Naive thymus-derived CD4-positive, alpha-beta T cell (primary cell): ENCODE measurements at places on chromosomes 6 and 20. TPM values are rescaled to one million over a fixed set of nuclear protein-coding genes. Genes with fewer than 3 reads are reported as not detected.

CUTA gene
- 148 TPM for total RNA-seq

BMP7 gene
- total RNA-seq, result not detected

WASF1 gene
- total RNA-seq, result 0.51 TPM

SLC17A3 gene
- 0.36 and 0.64 TPM in 2 replicates for total RNA-seq

NOX3 gene
- total RNA-seq, result not detected

GRCh38 chr6:36975231-36976006, 10.6 kb downstream of the MTCH1 start:
- H3K4me1 ChIP-seq, result peaks cover 3% of the 10 kb centered on the region
- peaks cover 60% of the 10 kb centered on the region for H3K36me3 ChIP-seq
- H3K27ac ChIP-seq, result no peak overlapping the region
- no peaks in the 10 kb centered on the region for H3K27me3 ChIP-seq
- H3K4me3 ChIP-seq, result no peak overlapping the region
- DNase-seq, result no peak

- H3K27me3 ChIP-seq, result no peaks in the 10 kb centered on the region
- H3K27ac ChIP-seq, result no peak overlapping the region
- H3K4me3 ChIP-seq, result no peak overlapping the region
- no peaks in the 10 kb centered on the region for H3K36me3 ChIP-seq
- H3K4me1 ChIP-seq, result no peaks in the 10 kb centered on the region
Observed at GRCh38 chr6:44869321-44869897, 458.7 kb upstream of the RUNX2 start.

GRCh38 chr6:11810039-11810541, 31.5 kb upstream of the ADTRP start:
- DNase-seq, result no peak
- no peak overlapping the region for H3K4me3 ChIP-seq
- H3K27ac ChIP-seq, result no peak overlapping the region
- H3K4me1 ChIP-seq, result peaks cover 6% of the 10 kb centered on the region

C4A gene
- total RNA-seq, result 8.0 TPM

OTOR gene
- not detected for total RNA-seq

DNA sequence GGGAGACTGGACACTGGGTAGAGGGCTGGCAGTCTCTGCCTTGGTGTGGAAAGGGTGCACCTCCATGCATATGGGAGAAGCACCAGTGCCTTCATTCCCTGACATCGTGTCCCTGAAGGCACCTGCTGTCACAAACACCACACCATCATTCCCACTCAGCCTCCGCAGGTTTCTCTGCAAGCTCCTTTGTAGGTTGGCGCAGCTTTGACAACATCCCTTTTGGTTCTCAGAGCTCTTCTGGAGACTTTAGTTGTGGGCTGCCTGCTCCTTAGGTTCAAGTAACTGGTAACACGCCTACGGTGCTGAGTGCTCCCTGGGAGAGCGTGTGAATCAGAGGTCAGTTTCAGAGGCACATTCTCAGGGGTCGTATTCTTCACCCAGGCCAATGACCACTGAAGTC, 50.2 kb upstream of the TULP4 start:
- H3K36me3 ChIP-seq, result no peaks in the 10 kb centered on the region
- no peak overlapping the region for H3K4me3 ChIP-seq
- DNase-seq, result no peak
- H3K27me3 ChIP-seq, result no peaks in the 10 kb centered on the region

GRCh38 chr20:53579581-53580375, 13.9 kb downstream of the ZNF217 start:
- H3K4me1 ChIP-seq, result peaks cover 44% of the 10 kb centered on the region
- peak; percentile 56 for DNase-seq
- peak overlapping the region; percentile 70 for H3K27ac ChIP-seq
- H3K36me3 ChIP-seq, result peaks cover 17% of the 10 kb centered on the region
- no peaks in the 10 kb centered on the region for H3K27me3 ChIP-seq

DNA sequence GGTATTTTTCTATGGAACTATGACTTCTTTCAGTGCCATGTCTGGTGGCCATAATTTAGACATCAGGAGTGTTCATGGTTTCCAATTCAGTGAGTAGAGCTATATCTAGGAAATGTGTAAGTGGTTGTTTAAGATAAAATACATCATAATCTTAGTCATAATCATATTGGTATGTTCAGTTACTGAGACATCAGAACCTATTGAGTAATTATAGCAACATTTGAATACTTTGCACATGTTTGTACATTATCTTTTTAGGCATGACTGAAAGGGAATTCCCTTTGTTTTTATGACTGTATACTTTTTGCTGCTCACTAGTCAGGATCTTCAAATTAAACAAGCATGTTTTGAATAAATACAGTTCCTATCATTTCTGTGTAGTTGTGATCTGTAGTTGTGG, 64.0 kb downstream of the STXBP5 start:
- no peak overlapping the region for H3K27ac ChIP-seq
- peaks cover 15% of the 10 kb centered on the region for H3K36me3 ChIP-seq
- H3K4me1 ChIP-seq, result no peaks in the 10 kb centered on the region
- no peaks in the 10 kb centered on the region for H3K27me3 ChIP-seq

DNA sequence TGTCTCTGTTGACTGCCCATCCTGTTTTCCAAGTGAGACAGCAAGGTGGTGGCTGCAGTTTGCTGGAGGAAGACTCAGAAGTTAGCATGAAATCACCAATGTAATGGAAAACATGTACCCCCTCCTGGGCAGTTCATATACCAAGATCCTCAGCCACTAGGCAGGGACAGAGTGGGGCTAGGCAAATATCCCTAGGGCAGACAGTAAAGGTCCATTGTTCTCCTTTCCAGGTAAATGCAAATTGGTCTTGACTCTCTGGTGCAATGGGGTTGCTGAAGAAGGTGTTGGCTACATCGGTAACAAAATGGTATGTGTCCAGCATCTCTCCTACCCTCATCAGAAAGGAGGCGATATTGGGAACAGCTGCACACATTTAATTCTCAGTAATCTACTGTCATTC, 233.6 kb upstream of the SOX4 start:
- no peaks in the 10 kb centered on the region for H3K4me1 ChIP-seq
- no peak overlapping the region for H3K4me3 ChIP-seq
- no peak for DNase-seq
- no peak overlapping the region for H3K27ac ChIP-seq

GRCh38 chr6:35195120-35195780, 18.5 kb upstream of the SCUBE3 start:
- no peak for DNase-seq
- no peak overlapping the region for H3K27ac ChIP-seq
- no peaks in the 10 kb centered on the region for H3K36me3 ChIP-seq
- H3K27me3 ChIP-seq, result no peaks in the 10 kb centered on the region
- H3K4me3 ChIP-seq, result no peak overlapping the region

GRCh38 chr20:63167026-63167917, 48.7 kb downstream of the YTHDF1 start:
- no peak overlapping the region for H3K27ac ChIP-seq
- DNase-seq, result no peak
- peaks cover 4% of the 10 kb centered on the region for H3K27me3 ChIP-seq
- H3K36me3 ChIP-seq, result no peaks in the 10 kb centered on the region
- no peak overlapping the region for H3K4me3 ChIP-seq

- DNase-seq, result peak; percentile 76
- no peaks in the 10 kb centered on the region for H3K27me3 ChIP-seq
- H3K27ac ChIP-seq, result peak overlapping the region; percentile 85
- H3K36me3 ChIP-seq, result no peaks in the 10 kb centered on the region
- peaks cover 39% of the 10 kb centered on the region for H3K4me1 ChIP-seq
- H3K4me3 ChIP-seq, result peak overlapping the region; percentile 73
Observed at GRCh38 chr20:36460648-36461599, 80.4 kb upstream of the MYL9 start.

DNAAF9 gene
- total RNA-seq, result 3.6 TPM

- H3K36me3 ChIP-seq, result no peaks in the 10 kb centered on the region
- DNase-seq, result no peak
- no peak overlapping the region for H3K4me3 ChIP-seq
Observed at GRCh38 chr20:62555642-62556420, 80.0 kb upstream of the GATA5 start.

GRCh38 chr20:4661191-4661590, 60.5 kb upstream of the PRND start:
- peaks cover 16% of the 10 kb centered on the region for H3K4me1 ChIP-seq
- DNase-seq, result no peak
- no peaks in the 10 kb centered on the region for H3K27me3 ChIP-seq
- H3K4me3 ChIP-seq, result no peak overlapping the region
- H3K36me3 ChIP-seq, result no peaks in the 10 kb centered on the region

DNA sequence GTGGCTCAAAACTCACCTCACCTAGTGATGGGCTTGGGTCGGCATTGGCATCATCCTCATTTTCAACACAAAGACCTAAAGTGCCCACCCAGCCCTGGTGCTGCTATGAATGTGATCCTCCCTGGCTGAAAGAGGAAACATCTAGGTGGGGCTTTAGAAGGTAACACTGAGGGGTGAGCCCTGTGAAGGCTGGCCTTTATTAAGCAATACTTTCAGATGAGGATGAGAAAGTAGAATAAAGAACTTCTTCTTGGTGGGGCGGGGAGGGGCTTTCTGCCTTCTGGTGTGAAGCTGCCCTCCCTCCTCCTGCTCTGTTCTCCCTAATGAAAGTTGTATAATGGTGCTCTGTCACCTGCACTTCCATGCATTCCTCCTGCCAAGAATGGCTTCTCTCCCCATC, 133.0 kb upstream of the TRAF3IP2 start:
- peak overlapping the region; percentile 12 for H3K27ac ChIP-seq
- H3K27me3 ChIP-seq, result no peaks in the 10 kb centered on the region
- peaks cover 90% of the 10 kb centered on the region for H3K4me1 ChIP-seq
- DNase-seq, result no peak
- no peak overlapping the region for H3K4me3 ChIP-seq

GRCh38 chr6:71608646-71609045, 277.7 kb upstream of the RIMS1 start:
- H3K36me3 ChIP-seq, result no peaks in the 10 kb centered on the region
- H3K4me3 ChIP-seq, result no peak overlapping the region
- no peak for DNase-seq
- no peaks in the 10 kb centered on the region for H3K4me1 ChIP-seq
- no peaks in the 10 kb centered on the region for H3K27me3 ChIP-seq

MLN gene
- not detected in 2 replicates for total RNA-seq

DNA sequence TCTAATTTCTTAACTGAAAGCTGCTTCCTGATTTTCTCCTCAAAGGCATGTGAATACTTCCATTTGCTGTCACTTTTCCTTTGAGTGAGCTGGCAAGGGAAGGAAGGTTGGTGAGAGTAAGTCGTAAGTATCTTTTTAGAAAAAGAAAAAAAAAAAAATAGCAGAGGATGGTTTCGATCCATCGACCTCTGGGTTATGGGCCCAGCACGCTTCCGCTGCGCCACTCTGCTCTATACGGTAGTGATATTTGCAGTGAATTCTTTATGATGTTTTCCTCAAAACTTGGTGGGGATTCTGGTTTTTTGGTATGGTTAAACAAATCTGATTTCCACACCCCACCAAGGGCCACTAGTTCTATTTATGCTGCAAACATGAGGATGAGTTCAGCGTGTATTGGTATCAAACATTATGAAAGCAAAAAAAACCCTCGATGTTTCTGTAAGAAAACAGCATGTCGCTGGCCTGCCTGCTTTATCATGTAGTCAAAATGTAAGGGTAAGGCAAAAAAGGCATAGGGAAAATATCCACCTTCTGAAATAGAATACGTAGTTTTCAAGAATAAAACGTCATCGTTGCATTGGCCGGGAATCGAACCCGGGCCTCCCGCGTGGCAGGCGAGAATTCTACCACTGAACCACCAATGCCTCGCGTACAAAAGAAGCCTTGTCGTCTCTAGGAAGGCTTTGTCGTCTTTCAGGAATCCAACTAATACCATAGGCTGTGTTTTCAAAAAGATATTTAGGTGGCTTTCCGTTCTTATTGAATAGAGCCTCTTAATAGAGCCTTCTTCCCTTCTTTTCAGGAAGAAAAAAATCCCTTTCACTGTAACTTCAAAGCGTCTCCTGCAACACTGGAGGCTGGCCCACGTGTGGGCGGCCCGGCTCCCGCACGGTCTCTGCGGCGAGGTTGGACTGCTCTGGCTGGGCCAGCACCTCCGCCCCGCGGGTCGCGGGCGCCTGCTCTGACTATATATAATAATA, 9.6 kb downstream of the OR2B2 start:
- peak overlapping the region; percentile 95 for H3K4me3 ChIP-seq
- peaks cover 3% of the 10 kb centered on the region for H3K4me1 ChIP-seq
- peak; percentile 90 for DNase-seq
- no peaks in the 10 kb centered on the region for H3K36me3 ChIP-seq
- H3K27me3 ChIP-seq, result no peaks in the 10 kb centered on the region

GRCh38 chr20:19812056-19812455, 54.0 kb downstream of the RIN2 start:
- no peaks in the 10 kb centered on the region for H3K36me3 ChIP-seq
- H3K4me1 ChIP-seq, result no peaks in the 10 kb centered on the region
- H3K27ac ChIP-seq, result no peak overlapping the region
- no peak overlapping the region for H3K4me3 ChIP-seq
- H3K27me3 ChIP-seq, result no peaks in the 10 kb centered on the region
- no peak for DNase-seq

MATN4 gene
- total RNA-seq, result not detected

CFB gene
- 0.33 and 0.56 TPM in 2 replicates for total RNA-seq

- H3K27me3 ChIP-seq, result no peaks in the 10 kb centered on the region
- no peak overlapping the region for H3K4me3 ChIP-seq
- H3K27ac ChIP-seq, result no peak overlapping the region
- DNase-seq, result no peak
Observed at GRCh38 chr6:11432713-11433450, 104.7 kb upstream of the TMEM170B start.

- H3K4me3 ChIP-seq, result no peak overlapping the region
- H3K27ac ChIP-seq, result no peak overlapping the region
- no peak for DNase-seq
- H3K27me3 ChIP-seq, result no peaks in the 10 kb centered on the region
Observed at GRCh38 chr20:1338801-1339200, 9.9 kb upstream of the SDCBP2 start.

CDKN1A gene
- 53.6 TPM for total RNA-seq

- no peak for DNase-seq
- no peaks in the 10 kb centered on the region for H3K27me3 ChIP-seq
- H3K36me3 ChIP-seq, result no peaks in the 10 kb centered on the region
- H3K27ac ChIP-seq, result no peak overlapping the region
Observed at GRCh38 chr6:170222498-170223471, 68.1 kb downstream of the DLL1 start.

- no peaks in the 10 kb centered on the region for H3K27me3 ChIP-seq
- no peak overlapping the region for H3K27ac ChIP-seq
- no peak for DNase-seq
- no peaks in the 10 kb centered on the region for H3K4me1 ChIP-seq
Observed at GRCh38 chr6:16311763-16312162, 73.4 kb downstream of the GMPR start.

GRCh38 chr6:111718990-111719389, 113.3 kb upstream of the TRAF3IP2 start:
- H3K36me3 ChIP-seq, result peaks cover 26% of the 10 kb centered on the region
- DNase-seq, result no peak
- no peak overlapping the region for H3K27ac ChIP-seq
- H3K4me3 ChIP-seq, result no peak overlapping the region
